ENCODE measurements at places on chromosomes 5 and 9.
A peak's percentile ranks its signal among the peaks of the same experiment; 100 is the strongest.

DNA sequence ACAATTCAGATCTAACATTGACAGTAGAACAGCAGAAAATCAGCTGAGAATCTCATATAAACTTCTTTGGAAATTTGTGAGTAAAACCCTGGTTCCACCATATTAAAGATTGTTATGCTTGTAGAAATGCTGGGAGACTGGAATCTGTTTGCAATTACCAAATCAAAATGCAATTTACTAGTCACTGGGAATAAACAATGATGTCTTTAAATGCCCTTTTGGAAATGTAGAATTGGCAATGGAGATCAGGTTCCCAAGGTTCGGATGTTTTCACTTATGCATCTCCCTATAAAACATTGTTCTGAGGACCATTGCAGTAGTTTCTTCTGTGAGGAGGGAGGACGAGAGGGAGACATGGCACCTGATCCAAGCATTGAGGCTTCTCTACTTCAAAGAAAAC, 384.4 kb downstream of the TMEM167A start:
- DNase-seq: no peak

GRCh38 chr5:181241393-181241975, 2.2 kb downstream of the RACK1 start:
- DNase-seq: peak; percentile 48

DNA sequence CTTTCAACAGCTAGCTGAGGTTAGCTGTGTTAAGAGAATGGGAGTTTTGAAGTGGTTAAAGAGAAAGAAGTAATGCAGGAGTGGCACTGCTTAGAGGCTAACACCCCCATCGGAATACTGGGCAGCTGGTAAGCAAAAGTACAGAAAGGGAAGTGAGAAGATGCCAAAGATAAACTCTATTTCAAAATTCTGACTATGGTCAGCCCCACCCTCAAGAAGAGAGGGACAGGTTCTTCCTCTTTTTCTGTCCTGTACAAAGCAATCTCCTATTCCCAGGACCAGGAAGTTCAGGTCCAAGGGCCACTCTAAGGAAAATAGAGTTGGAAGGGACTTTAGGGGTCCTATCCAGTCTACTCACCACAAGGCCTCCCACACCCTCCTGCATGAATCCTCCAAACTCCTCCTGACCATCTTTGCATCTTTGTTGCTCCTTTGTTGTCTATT, 45.9 kb upstream of the JAK2 start:
- no peak for DNase-seq

DNA sequence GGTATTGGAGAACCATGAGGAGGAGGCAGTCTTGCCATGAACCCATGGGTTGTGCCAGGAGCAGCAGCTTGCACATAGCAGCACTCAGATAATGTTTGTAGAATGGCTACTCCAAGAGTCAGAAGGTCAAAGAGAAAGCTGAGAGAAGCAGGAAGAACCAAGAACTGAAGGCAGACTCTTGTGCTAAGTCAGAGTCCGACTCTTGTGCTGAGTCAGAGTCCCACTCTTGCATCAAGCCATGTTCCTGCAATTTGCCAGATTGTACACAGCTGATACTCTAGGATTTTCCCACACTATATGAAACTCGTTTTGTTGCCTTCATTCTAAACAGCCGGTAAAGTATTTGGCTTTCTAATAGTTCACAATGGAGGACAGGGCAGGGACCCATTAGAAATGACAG, 26.2 kb upstream of the HSPA9 start:
- DNase-seq: no peak

GRCh38 chr9:99185934-99186333, 35.8 kb downstream of the ALG2 start:
- DNase-seq: no peak

DNA sequence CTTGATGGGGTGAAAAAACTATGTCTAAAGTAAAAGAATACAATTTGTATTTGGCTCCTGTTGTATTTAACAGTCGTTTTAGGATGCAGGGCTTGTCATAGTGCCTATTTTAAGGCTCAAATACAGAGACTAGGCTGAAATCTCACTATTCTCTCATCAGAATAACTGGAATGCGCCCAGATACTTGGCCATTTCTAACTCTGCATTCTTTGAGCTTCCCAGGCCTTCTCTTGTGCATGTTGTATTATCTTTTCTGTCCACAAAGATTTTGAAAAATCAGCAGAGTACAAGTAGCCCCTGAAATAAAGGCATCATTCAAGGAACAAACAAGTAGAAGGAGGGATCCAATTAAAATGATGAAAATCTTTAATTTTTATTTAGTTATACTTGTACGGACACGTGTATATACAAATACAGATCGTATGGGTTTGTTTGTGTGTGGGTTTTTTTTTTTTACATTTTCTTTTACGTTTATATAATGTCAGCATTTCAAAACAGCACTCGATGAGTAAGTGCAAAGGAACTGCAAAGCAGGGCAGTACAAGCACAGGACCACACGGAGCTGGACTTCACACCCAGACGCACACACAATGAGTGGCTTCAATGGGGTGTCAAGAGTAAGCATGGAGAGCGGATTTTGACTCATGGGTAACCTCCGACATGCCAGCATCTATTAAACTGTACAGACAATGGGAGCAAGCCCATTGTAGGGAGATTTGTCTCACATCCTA, 294.0 kb downstream of the EFNA5 start:
- no peak for DNase-seq

DNA sequence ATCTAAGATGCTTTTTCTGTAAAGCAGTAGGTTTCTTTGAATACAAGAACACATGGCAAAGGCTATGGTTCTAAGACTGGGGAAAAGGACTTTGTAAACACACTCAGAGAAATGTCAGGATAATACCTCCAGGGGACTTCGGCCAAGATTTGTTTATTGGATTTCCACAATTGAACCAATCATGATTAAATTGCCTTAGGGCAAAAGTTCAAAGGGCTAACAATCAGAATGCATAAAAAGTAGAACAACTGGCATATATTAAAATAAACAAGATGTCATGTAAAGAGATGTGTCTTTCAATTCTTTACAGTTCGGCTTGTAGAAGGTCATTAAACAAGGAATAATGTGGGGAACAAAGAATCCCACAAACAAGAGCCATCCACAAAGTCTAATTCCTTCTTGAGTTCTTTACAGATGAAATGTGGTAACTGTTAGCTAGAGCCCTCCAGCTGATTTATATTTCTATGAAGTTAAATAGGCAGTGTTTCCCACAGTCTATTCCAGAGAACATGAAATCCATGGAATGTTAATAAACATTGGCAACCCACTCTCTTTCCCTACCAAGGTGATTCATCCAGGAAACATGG, 565.5 kb downstream of the ZNF608 start:
- DNase-seq: no peak

DNA sequence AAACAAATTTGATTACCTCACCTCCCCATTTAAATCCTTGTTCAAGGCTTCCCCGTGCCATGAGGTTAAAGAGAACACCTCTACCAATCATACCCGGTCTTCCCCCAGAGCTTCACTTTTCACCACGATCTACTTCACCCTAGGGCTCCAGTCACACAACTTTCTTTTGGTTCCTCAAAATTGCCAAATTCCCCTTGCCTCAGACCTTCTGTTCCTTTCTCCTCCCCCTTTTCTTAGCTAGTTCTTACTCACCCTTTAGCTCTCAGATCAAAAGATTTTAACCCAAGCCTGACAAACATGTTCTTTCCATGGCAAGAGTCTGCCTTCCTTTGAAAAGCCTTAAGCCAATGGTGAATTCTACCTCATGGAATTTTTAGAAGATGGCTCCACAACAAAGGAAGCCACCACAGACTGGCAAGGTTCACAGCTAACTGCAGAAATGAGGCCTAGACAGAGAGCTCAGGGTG, 56.7 kb downstream of the MAPKAP1 start:
- DNase-seq: no peak

- no peak for DNase-seq
Observed at GRCh38 chr5:79794347-79794746, 104.7 kb downstream of the CMYA5 start.

DNA sequence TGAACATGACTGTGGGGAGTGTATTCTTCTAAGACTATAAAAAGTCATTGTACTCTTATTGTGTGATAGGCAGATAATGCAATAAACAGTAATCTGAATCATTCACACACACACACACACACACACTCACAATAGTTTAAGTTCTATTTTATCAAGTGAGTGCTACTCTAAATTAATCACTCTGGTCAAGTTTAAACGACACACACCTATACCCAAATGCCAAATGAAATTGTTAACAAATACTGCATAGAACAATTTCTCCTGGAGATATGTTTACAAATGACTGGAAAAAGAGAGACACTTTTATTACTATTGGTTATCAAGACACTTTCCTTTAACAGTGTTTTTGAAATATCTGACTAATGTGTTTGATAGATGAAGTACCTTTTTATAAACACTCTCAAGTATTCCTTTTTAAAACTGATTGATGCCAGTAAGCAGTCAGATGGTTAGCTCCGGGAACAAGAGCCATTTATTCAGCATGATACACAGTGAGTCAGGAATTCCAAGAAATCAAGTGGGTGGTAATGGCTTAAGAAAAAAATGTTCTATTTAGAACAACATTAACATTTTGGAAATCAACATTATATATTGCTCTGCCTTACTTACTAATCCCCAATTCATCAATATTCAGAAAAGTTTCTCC, 521.6 kb upstream of the ST8SIA4 start:
- no peak for DNase-seq

GRCh38 chr9:114641967-114642366, 15.6 kb downstream of the TEX53 start:
- no peak for DNase-seq

- no peak for DNase-seq
Observed at GRCh38 chr9:98583417-98583816, 125.3 kb downstream of the GABBR2 start.

GRCh38 chr9:121620325-121620673, 31.1 kb upstream of the DAB2IP start:
- no peak for DNase-seq

- DNase-seq: no peak
Observed at GRCh38 chr5:107864793-107865192, 194.1 kb upstream of the EFNA5 start.

DNA sequence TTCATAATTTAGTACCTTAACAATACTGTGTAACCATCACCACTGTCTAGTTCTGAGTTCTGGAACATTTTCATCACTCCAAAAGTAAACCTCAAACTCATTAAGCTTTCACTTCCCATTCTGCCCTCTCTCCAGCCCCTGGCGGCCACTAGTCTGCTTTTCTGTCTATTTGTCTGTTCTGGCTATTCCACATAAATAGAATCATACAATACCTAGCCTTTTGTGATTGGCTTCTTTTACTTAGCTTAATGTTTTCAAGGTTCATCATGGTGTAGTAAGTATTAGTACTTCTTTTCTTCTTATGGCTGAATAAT, 138.7 kb downstream of the RAPGEF6 start:
- DNase-seq: no peak

DNA sequence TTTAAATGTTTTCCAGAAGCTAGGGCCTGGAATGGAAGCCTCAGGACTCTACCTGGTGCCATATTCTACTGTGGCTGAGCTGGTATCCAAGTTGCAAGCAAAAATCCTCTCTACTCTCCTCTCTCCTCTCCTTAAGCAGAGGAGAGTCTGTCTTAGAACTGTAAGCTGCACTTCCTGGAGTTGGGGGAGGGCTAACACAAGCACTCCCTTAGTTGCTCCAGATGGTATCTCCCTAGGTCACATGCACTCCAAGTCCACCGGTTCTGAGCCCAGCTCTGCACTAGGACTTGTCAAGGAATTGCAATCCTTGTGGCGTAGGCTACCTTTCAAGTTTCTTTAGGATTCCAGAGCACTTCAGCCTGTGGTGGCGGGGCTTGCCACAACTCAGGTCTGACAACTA, 513.9 kb upstream of the RGMB start:
- DNase-seq: no peak

GRCh38 chr9:114538241-114538640, 33.0 kb upstream of the WHRN start:
- peak; percentile 7 for DNase-seq

- no peak for DNase-seq
Observed at GRCh38 chr5:111232311-111233051, 8.3 kb downstream of the CAMK4 start.

DNA sequence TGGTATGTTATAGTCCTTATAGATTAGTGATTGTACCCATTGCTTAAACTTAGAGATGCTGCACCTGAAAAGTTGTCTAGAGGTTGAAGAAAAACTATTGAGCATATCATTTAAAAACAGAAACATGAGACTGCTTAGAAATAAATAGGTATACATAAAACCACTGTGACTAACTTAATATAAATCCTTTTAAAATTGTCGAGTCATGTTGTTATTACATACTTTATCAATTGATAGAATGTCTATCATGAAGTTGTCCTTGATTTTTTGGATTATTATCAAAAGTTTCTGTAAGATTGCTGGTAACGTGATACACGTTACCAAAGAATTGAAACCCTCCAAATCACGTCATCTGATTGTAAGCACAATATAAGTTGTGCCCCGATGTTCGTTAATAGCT, 35.3 kb upstream of the VCAN start:
- DNase-seq: no peak

GRCh38 chr5:58854441-58854840, 271.6 kb downstream of the RAB3C start:
- no peak for DNase-seq

DNA sequence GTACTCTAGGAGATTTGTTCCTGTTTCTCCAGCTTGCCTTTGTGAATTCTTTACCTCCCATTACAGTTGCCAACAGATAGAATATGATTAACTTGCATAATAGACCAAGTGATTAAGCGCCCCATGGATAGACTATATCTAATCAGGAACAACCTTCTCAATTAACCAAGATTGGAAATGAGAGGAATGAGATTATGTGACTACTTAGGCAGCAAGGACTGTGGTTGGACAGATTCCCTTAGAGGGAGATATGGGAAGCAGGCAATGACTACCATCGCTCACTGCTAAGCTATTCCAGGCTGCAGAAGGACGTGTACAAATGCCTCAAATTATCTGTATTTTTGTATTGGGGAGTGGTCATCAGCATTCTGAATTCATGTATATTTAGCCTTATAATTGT, 278.1 kb upstream of the DAB2 start:
- no peak for DNase-seq

DNA sequence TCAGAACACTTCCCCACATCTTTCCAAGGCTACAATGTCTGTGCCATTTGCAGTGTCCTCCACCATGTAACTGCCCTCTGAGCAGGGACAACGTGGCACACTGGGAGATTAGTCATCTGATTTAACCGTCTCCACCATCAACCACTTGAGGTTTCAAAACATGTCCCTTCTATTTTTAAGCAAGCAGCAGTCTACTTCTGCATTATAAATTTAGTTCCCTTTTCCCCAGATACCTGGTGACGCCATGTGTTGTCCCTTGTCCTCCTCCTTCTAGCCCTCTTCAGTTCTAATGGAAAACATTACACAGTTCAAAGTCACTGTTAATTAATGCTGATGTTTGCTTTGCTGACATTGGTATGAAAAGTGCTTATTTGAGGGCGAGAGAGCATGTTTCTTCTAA, 52.8 kb downstream of the ATP10B start:
- no peak for DNase-seq

GRCh38 chr9:123033864-123034601, 566 bp downstream of the GPR21 start:
- no peak for DNase-seq

- DNase-seq: no peak
Observed at GRCh38 chr5:165836046-165836445, 2330.6 kb downstream of the MAT2B start.

GRCh38 chr5:89343666-89344065, 460.7 kb upstream of the MEF2C start:
- DNase-seq: no peak

- no peak for DNase-seq
Observed at GRCh38 chr5:109961751-109962150, 272.0 kb downstream of the MAN2A1 start.

Measured in stimulated activated CD4-positive, alpha-beta T cell treated with anti-CD3 and anti-CD28 coated beads, Interleukin-4, amount 100 ng/mL, for 1 hour (primary cell).